NCI-H526 treated with DMSO at 0.1 percent for 48 hours (cell line): ENCODE measurements at places on chromosomes 7 and 10.

GRCh38 chr7:31043051-31043471, 9.0 kb upstream of the ADCYAP1R1 start:
- no peak for DNase-seq

DNA sequence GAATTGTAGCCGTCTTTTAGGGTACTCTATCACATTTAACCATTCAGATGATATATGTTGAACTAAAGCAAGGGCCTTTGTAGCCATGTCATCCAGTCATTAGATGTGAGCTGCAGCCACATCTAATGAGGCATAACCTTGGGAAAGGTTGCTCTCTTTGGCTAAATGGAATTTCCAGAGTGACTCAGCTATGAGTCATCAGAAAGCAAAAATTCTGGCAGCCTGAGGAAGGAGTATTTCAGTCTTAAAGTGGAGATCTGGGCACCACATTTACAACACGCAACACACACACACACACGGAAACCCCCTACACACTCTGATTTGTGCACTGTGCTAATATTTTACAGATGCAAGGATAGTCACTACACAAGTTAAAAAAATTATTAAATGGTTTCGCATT, 176.9 kb upstream of the ZWINT start:
- DNase-seq = no peak

GRCh38 chr10:106949680-106950478, 214.6 kb downstream of the SORCS1 start:
- no peak for DNase-seq

DNA sequence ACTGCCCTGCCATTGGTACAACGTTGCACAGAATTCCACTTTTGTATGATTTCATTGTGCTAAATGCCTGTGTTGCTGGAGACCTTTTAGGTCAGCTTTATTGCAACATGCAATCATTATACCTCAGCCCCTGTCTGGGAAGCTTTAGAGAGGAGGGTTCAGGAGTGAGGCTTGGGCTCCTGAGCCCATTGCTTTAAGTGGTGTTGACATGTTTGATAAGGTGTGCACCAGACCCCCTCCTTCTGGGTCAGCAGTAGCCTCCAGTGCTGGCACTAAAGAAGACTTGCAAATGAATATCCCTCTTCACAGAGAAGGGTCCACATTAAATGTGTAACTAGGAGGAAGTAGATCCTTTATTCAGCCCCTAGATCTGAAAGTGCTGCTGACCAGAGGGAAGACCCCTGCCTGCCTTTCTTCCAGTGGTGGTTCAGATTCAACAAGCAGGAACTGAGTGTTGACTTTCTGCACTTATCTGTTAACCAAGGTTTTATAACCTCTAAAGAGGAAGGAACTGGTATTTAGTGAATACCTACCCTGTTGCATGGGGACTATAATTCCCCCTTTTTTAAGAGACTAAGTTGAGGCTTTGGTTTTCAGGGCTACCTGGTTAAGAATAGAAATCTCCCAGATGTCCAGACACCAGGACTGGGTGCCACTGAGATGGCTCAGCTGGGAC, 369.4 kb upstream of the IGFBP3 start:
- DNase-seq = no peak

GRCh38 chr10:5509691-5510090, 10.3 kb upstream of the CALML5 start:
- DNase-seq = no peak

- DNase-seq = no peak
Observed at GRCh38 chr10:101237982-101238731, 8.9 kb upstream of the LBX1 start.

DNA sequence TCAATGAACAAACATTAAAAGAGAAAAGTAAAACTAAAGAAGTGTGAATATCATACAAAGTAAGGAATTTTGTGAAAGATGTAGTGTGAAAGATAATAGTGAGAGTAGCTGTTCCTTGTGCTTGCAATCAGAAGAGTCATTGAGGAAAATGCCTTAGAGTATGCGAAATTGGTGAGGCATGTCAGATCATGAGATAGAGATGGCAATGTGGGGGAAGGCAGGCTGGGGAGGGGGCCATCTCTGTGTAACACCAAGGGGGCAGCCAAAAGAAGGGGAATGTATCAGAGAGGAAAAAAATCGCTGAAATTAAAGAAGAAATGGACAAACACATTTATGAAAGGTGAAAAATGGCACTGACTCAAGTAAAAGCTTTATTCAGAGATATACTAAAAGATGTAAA, 19.6 kb upstream of the PRKAR2B start:
- no peak for DNase-seq

DNA sequence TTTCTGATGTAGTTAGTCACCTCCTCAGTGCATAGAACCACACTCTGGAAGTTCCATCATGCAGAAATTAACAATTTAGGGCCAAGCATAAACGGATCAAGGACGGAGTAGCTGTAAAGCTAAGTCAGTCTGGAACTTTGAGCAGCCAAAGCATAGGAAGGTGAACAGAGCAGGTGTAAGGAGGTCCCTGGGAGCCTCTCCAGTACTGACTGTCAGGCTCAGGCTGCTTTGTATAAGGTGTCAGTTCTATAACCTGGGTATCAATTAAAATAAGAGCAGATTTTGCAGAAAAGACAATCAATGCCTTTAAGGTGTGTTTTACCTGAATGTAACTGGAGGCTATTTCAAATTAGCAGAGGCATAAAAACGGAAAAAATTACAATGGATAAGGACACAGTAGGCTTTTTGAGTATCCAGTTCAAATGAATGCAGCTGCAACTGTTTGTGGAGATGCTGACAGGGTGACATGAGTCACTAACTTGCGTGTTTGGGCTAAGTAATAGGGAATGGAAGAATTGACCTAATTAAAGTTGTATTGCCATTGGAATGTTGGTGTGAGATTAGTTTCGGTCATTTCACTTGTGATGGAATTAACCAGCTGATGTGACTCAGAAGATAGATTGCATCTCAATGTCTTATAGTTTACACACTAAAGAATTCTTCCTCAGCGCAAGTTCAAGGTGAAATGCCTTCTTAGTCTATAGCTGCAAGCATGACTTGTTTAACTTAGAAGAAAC, 417.9 kb upstream of the CNTNAP2 start:
- DNase-seq = no peak
